Activated T-cell treated with anti-CD3 and anti-CD28 coated beads for 24 hours (primary cell): ENCODE measurements at places on chromosomes 2 and 18.

DNA sequence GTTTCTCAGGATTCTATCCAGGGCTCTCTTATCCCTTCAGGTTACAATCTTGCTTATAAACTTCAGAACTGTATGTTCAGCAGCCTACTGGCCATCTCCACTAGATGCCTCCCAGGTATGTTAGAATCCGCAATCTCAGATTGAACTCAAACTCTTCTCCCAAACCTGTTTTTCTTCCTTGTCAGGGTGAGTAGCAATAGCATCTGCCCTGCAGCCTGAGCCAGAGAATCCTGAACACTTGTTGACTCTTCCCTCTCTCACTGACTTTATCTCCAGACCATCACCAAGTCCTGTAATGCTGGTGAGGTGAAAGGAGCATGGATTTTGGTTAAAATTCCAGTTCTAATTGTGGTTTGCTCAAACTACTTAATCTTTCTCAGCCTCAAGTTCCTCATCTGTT is 82.6 kb upstream of the ALPP start:
- DNase-seq: no peak

DNA sequence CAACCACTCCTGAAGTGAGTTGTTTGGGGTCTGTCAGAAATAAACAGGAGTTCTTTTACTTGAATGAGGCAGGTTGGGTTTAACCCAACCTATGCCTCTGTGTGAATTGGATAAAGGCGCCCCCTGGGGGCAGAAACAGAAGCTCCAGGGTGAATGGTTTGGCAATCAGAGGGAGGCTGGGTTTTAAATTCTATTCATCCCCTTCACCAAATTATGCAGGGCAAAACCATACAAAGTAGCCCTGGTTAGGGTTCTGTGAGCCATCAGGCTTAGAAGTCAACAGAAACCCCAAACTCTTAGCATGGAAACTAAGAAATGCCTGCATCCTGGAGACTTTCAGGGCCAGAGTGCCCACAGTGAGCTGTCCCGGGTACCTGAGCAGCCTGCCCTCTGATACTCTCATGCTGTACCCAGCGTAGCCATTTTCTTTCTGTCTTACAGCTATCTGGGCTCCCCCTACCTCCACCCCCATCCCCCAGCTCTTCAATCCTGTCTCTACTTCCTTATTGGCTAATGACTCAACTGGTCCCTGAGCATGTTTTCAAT is 241.5 kb downstream of the ICOS start:
- DNase-seq: peak; percentile 62

DNA sequence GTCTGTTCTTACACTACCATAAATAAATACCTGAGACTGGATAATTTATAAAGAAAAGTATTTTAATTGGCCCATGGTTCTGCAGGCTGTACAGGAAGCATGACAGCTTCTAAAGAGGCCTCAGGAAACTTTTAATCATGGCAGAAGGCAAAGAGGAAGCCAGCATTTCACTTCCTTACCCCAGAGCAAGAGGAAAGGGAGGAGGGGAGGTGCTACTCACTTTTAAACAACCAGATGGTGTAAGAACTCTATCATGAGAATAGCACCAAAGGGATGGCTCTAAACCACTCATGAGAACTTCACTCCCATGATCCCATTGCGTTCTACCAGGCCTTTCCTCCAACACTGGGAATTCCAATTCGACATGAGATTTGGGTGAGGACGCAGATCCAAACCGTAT is 344.4 kb upstream of the SLC39A10 start:
- no peak for DNase-seq

DNA sequence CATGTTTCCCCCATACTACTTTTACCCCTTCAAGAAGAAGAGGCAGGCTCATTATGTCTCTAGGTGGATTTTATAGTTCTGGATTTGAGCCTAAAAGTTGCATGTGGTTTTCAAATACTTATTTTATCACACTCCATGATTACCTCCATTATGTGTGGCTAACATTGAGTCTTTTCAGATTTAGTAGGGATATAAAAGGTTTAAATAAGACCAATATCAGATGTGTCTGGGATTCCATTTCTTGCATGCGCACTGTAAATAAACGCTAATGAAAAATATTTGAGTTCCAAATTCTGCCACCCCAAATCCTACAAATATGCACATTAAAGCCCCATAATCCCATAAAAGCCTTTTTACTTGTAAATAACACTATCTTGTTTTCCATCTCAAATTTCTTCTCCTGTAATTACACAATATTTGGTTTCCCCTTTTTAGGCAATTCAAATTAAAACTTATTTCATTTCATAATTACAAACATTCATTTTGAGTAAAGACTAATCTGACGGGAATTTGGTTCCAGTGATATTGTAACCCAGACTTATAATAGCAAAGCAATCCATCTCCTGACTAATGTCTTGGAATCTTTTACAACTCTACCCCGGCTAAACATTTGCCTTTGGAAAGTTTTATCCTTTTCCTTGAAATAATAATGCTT is 600.0 kb downstream of the SLC4A3 start:
- DNase-seq: no peak

- DNase-seq: no peak
Observed at GRCh38 chr2:203734276-203734983, 28.0 kb downstream of the CD28 start.
